ENCODE measurements at places on chromosomes 7 and 10.

GRCh38 chr7:510131-510481 is 9.5 kb downstream of the PDGFA start:
- no peak for DNase-seq

DNA sequence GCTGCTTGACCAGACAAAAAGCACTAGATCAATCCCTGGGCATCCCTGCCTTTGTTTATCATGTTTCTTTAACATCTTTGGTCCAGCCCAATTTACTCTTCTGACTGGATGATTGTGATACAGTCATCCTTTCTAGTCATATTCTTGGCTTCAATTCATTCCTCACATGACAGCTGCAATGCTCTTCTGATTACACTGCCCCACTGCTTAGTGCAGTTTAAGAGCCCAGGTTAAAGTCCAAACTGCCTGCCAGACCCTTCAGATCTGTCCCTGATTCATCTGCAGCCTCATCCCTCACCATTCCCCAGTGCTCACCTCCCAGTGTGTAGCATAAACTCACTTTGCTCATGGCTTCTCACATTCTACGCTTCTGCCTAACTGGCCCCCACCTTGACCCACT is 383.8 kb downstream of the TNS3 start:
- no peak for DNase-seq

DNA sequence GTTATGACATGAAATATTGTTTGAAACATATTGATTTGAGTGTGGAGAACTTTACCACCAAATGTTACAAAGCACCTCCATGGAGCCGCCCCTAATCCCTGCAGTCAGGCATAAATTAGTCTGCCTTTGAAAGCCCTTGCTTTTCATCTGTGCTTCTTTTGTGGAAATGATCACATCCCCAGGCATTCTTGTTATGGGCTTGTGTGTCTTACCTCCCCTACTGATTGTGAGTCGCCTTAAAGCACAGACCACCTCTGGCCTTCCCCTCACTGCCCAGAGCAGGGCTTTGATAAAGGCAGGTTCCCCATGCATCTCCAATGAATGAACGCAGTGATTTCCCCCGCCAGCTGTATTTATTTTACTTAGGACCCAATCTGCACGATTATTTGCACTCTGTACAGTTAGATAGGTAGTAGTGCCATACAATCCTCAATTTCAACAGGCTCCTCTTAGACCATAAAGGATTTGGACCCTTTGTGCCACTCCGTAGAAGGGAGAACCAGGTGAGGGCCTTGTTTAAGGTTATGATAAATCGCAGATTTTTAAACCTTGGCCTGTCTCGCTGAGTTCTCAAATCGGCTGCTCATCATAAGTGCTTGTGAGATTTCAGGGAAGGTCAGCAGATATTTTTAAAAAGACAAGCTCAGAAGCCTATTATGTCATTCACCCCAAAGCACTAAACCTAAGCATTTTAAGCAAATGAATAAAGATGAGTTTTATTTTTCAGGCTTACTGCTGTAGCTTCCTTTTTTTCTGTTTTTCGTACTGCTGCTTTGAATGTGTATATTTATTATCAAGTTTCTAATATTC is 107.8 kb downstream of the CUBN start:
- no peak for DNase-seq

GRCh38 chr7:94089806-94090205 is 85.7 kb upstream of the BET1 start:
- DNase-seq = no peak

DNA sequence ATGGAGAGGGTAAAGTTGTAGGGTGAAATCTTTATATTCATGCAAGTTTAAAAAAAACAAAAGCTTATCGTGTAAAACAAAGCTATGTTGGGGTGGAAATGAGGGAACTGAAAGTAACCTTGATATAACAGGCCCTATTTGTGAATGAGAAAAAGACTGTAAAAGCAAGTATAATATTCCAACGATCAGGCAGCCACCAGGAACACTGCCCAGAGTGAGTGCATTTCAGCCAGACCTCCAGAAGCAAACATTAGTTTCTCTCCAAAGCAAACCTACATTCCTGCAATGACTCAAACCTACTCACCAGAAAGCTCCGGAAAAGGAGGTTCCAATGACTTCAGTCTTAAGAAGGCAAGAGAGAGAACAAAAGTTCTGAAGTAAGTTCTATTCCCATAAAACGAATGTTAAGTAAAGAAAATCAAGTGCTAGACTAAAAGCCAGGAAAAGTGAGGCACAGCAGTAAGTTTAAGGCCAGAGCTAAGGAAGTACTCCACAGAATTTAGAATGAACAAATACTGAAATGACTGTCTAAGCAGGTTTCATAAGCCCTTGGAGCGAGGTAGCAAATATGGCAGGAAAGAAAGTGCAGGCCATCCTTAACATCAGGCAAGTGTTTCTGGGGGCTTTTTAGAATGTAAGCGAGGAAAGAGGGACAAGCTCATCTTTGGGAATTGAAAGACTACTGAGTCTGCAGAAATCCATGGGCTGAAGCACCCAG is 493.1 kb downstream of the XPNPEP1 start:
- DNase-seq = no peak

- no peak for DNase-seq
These were observed 63.8 kb downstream of the FOXP2 start for GRCh38 chr7:114478384-114478783.

- no peak for DNase-seq
These were observed 108.2 kb downstream of the PTPN20 start for GRCh38 chr10:47019155-47020145.

DNA sequence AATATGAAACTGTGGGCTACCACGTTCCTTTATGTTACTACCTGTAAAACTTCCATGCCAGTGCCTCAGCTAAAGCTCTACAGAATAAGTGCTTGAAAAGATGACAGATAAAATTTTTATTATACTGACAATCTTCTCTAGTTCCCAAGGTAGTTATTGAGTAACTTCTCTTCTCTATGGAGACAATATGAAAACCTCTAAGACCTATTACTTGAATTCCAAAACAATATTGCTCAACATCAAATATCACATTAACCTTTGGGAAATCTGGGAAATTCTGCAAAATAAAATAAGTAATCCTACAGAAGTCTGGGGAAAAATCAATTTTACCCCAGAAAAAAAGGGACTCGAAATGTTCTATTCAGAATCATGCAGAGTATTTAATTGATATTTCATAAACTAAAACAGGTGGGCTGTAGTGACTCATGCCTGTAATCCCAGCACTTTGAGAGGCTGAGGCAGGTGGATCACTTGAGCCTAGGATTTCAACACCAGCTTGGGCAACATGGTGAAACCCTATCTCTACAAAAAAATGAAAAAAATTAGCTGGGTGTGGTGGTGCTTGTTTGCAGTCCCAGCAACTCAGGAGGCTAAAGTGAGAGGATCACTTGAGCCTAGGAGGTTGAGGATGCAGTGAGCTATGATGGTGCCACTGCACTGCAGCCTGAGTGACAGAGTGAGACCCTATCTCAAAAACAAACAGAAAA is 23.8 kb upstream of the ANK3 start:
- DNase-seq = no peak

DNA sequence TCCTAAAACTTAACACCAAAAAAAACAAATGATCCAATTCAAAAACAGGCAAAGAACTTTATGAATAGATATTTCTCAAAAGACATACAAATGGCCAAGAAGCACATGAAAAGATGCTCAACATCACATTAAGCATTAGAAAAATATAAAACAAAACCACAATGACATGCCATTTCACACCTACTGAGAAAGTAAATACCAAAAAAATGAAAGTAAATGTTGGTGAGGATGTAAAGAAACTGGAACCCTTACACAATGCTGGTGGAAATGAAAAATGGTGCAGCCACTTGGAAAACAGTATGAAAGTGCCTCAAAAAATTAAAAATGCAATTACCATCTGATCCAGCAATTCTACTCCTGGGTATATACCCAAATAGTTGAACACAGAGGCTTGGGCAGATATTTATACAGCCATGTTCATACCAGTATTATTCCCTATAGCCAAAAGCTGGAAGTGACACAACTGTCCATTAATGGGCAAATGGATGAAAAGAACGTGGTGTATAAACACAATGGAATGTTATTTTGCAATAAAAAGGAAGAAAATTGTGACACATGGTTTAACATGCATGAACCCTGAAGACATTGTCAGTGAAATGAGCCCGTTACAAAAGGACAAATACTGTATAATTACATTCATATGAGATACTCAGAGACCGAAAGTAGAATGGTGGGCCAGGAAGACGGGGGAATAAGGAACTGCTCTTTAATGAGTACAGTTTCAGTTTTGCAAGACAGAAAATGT is 89.0 kb downstream of the JMJD1C start:
- DNase-seq = no peak

DNA sequence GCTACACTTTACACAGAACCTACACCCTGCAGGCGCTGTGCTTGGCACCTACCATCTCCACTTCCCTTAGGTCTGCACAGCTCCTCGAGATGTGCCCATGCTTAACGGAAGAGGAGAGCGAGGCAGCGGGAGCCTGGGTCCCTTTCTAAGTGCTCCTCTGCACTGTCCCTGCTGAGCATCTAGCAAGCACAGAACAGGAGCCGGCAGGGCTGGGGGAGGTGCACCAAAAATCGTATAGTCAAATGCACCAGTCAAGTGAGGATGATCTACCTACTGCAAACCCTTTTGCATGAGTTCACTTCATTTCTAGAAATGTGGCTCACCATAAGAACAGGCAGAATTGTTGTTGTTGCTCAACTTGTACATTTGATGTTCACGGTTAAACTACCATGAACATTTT is 267.7 kb downstream of the TNS3 start:
- DNase-seq = no peak

DNA sequence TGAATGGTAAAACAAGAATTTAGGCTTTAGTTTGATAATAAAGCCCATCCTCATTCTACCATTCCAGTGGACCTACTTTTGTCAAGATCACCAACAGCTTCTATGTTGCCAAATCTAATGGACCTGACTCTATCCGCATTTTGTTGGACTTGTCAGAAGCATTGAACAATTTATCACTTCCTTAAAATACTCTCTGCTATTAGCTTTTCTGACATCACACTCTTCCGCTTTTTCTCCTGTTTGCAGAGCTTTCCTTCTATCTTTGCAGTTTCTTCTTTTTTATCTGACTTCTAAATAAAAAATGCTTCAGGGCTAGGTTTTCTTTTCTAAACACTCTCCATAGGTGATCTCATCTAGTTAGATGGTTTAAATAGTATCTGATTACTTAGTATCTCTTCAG is 42.7 kb upstream of the SMIM30 start:
- no peak for DNase-seq

- no peak for DNase-seq
These were observed 141.3 kb upstream of the FZD8 start for GRCh38 chr10:35783305-35783838.

DNA sequence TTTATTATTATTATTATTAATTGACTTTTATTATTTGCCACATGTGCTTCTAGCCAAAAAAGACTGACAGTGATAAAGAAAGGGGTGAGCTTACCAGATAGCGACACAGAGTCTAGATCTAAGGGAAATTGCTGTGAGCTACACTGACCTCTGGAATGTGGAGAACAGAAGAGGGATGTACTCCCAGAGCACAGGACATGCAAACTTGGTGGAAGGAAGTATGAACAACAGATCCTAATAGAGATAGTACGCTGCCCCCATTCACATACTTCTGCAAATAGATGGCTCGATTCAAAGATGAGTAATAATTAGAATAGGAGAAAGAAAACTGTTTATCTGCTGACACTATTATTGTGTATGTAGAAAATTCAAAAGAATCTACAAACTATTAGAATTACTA is 109.3 kb upstream of the HPS1 start:
- DNase-seq = no peak

GRCh38 chr7:90271753-90272152 is 26.8 kb downstream of the CFAP69 start:
- DNase-seq = no peak

- no peak for DNase-seq
These were observed 10.7 kb upstream of the NFKB2 start for GRCh38 chr10:102384606-102385429.

- no peak for DNase-seq
These were observed 24.2 kb downstream of the PILRA start for GRCh38 chr7:100397315-100398081.

DNA sequence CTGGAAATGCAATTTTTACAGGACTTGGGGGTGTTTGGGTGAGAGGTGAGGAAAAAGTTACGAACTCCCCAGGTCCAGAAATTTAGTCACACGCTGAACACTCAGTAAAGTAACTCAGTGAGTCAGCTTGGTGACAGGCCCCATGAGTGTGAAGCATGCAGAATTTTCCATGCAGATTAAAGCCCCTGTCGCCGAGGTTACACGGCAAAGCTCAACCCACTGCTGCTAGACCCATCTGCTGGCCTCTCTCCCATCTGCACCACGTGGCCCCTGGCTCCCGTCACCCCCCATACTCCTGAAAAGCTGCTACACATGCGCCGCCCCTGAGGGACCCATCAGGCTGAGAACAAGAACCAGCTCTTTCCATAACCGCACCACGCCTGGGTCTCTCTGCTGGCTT is 7.0 kb upstream of the MMP21 start:
- DNase-seq = no peak

- no peak for DNase-seq
These were observed 56.0 kb upstream of the ST8SIA6 start for GRCh38 chr10:17510242-17510908.

DNA sequence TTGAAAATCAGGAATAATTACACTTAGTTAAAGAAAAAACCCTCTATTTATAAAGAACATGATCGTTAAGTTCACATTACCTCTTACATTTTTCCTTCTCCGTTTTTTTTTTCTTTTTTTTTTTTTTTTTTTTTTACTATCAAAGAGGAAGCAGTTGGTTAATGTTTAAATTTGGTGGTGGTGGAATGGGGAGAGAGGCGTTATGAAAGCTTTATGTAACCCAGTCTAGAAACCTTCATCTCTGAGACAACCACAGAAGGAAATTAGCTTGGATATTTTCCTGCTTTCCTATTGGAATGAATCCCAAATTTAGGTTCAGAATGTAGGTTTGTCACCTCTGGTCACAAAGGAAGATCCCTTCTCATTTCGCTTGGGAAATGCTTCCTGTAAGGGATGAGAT is 31.5 kb upstream of the LHFPL3 start:
- DNase-seq = no peak
